T-cell (primary cell): ENCODE measurements at places on chromosomes 2 and 18. TPM values are rescaled to one million over a fixed set of nuclear protein-coding genes. Genes with fewer than 3 reads are reported as not detected.

- no peaks in the 10 kb centered on the region for H3K27me3 ChIP-seq
- peaks cover 4% of the 10 kb centered on the region for H3K36me3 ChIP-seq
- peaks cover 26% of the 10 kb centered on the region for H3K4me1 ChIP-seq
- H3K27ac ChIP-seq = no peak overlapping the region
- no peak overlapping the region for H3K4me3 ChIP-seq
These were observed 2.3 kb upstream of the NPPC start for GRCh38 chr2:231928481-231928880.

GRCh38 chr2:188580738-188581137, 289.1 kb downstream of the GULP1 start:
- no peak for DNase-seq
- H3K27ac ChIP-seq = no peak overlapping the region
- no peaks in the 10 kb centered on the region for H3K27me3 ChIP-seq
- no peaks in the 10 kb centered on the region for H3K4me1 ChIP-seq
- no peak overlapping the region for H3K4me3 ChIP-seq

GRCh38 chr2:27042159-27042661, 9.3 kb upstream of the AGBL5 start:
- H3K4me3 ChIP-seq = no peak overlapping the region
- peaks cover 3% of the 10 kb centered on the region for H3K4me1 ChIP-seq
- no peaks in the 10 kb centered on the region for H3K27me3 ChIP-seq
- DNase-seq = no peak

DNA sequence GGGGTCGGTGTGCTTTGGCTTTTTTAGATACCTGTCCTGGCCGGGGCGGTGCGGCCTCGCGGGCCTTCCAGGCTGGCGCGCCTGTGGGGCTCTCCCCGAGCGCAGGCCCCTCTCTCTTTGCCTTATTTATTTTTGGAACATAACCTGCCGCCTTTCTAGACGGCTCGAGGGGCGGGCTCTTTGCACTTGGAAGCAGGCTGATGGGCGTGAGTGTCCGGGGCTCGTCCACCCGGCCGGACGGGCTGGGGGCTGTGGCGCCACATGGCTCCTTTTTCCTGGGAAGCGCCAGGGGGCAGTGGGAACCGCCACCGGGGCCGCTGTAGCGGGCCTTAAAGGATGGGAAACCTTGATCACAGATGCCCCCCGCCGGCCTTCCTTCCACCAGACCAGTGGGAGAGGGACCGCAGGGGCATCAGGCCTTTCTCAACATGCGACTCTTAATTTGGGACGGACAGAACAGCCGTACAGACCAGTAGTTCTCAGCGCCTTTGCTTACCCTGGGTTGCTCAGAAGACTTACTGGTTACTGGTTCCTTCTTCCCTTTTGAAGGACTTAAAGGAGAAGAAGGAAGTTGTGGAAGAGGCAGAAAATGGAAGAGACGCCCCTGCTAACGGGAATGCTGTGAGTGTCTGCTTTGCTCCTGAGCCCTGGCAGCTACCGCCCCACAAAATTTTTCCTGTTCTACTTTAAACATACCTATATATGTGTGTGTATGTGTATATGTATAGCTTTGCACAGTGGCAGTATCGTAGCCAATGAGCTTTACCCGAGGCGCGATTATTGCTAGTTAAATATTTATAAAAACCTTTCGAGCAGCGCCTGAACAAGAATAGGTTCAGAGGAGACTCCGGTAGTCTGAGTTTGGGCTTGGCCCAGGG, 2.7 kb downstream of the PTMA start:
- peaks cover 60% of the 10 kb centered on the region for H3K4me1 ChIP-seq
- peaks cover 7% of the 10 kb centered on the region for H3K36me3 ChIP-seq

DNA sequence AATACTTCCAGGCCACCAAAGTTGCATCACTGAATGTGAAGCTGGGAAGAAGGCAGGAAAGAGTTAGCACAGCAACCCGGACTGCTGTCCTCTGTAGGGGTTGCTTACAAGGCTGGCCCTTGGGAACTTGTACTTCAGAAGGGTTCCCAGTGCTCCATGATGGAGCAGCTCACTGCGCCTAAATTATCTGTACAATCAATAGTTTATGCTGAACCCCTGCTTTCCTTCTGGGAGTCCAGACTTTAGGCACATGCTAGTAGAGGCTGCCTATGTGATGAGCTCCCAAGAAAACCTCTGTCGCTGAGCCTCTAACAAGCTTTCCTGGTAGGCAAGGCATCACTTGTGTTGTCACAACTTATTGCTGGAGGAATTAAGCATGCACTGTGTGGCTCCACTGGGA, 34.3 kb downstream of the XDH start:
- peaks cover 4% of the 10 kb centered on the region for H3K27me3 ChIP-seq
- H3K4me3 ChIP-seq = no peak overlapping the region
- H3K27ac ChIP-seq = no peak overlapping the region
- no peaks in the 10 kb centered on the region for H3K36me3 ChIP-seq

DNA sequence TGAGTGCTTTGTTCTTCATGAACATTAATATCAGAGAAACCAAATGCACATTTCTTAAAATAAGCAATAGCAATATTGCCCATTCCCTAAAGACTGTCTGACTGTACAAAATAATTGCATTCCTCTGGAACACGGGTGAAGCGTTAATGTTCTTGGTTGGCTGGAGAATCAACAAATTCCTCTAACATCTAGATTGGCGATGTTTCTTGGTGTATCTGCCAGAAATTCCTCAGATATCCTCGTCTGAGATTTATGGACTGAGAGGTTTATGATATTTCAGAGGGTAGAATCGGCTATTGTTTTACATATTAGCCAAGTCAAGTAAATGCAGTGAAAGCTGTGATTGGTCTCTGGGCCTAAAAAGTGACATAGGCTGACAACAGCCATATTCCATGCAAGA, 27.1 kb upstream of the SPTBN1 start:
- no peak for DNase-seq
- no peak overlapping the region for H3K4me3 ChIP-seq
- no peaks in the 10 kb centered on the region for H3K27me3 ChIP-seq
- H3K36me3 ChIP-seq = no peaks in the 10 kb centered on the region
- H3K27ac ChIP-seq = no peak overlapping the region
- no peaks in the 10 kb centered on the region for H3K4me1 ChIP-seq

DNA sequence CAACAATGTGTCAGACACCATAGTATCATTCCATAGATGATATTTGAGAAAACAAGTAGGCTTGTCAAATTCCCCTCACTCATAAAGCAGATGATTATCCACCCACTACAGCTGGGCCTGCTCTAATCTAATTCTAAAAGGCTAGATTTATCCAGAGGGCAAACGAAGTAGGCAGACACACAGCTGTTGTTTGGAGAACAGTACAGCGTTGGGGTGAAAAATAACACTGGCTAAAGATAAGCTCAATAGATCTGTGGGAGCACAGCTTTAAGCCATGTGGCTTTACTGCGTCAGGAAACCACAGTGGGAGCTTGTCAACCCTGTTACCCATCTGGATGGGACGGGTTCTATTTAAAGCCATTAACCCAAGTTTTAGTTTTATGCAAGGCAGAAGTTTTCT, 48.9 kb upstream of the COBLL1 start:
- no peak overlapping the region for H3K27ac ChIP-seq
- H3K4me1 ChIP-seq = no peaks in the 10 kb centered on the region
- H3K27me3 ChIP-seq = no peaks in the 10 kb centered on the region
- no peaks in the 10 kb centered on the region for H3K36me3 ChIP-seq

- H3K36me3 ChIP-seq = no peaks in the 10 kb centered on the region
- no peaks in the 10 kb centered on the region for H3K27me3 ChIP-seq
- no peaks in the 10 kb centered on the region for H3K4me1 ChIP-seq
These were observed 105.0 kb upstream of the CCDC150 start for GRCh38 chr2:196534495-196534894.

Gene MATN3
- not detected for total RNA-seq
